ENCODE measurements at places on chromosomes 7 and 10.
A peak's percentile ranks its signal among the peaks of the same experiment; 100 is the strongest.

DNA sequence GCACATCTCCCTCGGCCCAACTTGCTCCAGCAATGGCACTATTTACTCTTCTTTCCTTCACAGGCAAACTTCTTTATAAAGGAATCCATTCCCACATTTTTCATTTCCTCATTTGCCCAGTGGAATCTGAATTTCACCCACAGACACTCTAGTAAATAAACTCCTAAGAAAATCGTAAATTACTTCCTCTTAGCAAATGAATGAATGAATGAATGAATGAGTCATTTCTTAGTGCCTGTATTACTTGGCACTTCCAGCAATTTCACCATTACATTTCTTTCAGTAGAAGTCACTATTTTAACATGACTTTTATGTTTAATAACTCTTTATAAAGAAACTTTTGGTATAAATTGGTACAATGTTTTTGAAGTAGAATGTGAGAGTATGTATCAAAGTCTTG lies 55.7 kb downstream of the DDC start:
- no peak for DNase-seq

DNA sequence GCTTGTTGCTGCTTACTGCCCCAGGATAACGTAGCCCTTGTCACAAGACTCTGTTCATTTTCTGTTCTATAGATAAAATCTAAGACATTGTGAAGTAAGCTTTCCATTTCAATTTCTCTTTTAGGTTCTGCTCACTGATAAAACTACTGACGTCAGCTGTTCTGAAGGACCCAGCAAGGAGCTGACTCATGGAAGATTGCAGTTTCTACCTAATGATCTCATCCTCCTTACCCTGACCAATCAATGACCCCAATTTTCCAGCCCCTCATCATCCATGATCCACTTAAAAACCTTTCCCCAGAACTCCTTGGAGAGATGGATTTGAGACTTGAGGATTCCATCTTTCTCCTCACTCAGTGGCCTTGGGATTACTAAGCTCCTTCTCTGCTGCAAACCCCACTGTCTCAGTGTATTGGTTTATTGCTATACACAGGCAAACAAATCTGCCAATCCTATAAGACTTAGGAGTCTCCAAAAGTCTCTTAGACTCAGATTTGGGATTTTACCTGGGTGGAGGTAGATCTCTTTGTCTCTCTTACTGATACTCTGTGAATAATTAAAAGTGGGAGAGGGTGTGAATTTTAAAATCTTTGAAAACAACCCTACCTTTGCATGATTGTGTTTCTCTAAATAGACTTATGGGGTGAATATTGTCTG lies 109.2 kb upstream of the TRIM24 start:
- no peak for DNase-seq

- DNase-seq = peak; percentile 3
Observed at GRCh38 chr10:28906934-28907333, 229.6 kb downstream of the BAMBI start.

DNA sequence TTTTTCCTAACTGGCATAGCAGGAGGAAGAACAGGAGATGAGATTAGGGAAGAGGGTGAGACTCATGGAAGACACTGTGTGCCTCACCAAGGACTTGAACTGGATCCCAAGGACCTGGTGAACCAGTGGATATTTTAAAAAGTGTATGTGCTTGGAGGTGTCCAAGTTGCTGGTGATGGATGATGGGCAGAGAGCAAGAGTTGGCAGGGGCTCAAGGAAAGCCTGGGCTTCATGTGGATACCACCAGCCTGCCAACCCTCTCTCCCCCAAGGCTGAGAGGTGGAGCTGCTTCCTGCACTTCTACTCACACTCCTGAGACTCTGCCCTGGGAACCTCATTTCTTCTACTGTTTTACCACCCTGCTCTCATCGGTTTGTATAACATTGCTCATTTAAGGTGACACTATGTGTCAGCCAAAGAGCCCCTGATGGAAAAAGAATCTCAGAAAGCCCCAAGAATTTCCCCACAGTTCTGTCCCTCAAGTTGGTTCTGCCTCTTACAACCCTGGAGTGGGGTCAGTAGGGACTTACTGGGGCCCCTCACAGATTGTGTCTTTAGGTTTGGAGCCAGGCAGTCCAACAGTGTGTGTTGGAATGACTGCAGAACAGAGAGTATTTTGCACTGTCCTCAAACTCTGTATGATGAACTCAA lies 56.2 kb upstream of the PDCD4 start:
- DNase-seq = no peak

GRCh38 chr10:1855911-1856310 lies 118.6 kb upstream of the ADARB2 start:
- DNase-seq = no peak

Data from amniotic stem cell (primary cell).